ENCODE measurements at places on chromosomes 5 and 9.

GRCh38 chr9:90019626-90020025, 414.8 kb downstream of the GADD45G start:
- DNase-seq = no peak

- DNase-seq = peak; percentile 39
Observed at GRCh38 chr9:31119890-31120454, 1264.5 kb upstream of the ACO1 start.

DNA sequence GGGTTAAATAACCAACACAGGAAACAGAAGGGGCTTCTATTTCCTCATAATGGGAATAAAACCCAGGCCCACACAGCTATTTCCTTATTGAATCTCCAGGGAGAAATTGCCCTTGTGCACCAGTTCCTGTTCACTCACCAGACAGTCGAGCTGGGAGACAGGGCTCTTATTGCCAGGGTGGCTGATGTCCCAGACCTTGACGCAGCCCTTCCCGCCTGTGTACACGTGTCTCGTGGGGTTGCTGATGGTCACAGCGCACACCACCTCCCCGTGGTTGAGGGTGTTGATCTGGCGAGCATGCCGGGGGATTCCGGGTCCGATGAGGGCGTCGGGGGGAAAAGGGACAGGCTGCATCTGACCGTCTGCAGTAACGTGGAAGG, 96.5 kb downstream of the TLE1 start:
- peak; percentile 26 for DNase-seq

DNA sequence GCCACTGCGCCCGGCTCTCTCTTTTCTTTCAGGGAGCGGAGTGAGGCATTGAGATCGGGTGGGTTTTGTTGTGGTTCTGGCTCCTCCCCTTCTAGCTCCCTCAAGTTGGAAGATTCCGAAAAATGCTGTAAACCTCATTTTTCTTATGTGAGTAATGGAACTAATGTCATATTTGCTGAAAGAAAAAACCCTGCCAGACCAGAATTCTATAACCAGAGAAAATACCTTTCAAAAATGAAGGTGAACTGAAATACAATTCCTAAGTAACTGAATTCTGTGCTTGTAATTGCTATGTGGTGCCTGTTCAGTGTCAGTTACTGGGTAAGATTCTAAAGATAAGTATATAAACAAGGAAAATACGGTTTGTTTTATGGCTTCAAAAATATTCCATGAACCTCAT, 30.9 kb upstream of the CDK20 start:
- no peak for DNase-seq

DNA sequence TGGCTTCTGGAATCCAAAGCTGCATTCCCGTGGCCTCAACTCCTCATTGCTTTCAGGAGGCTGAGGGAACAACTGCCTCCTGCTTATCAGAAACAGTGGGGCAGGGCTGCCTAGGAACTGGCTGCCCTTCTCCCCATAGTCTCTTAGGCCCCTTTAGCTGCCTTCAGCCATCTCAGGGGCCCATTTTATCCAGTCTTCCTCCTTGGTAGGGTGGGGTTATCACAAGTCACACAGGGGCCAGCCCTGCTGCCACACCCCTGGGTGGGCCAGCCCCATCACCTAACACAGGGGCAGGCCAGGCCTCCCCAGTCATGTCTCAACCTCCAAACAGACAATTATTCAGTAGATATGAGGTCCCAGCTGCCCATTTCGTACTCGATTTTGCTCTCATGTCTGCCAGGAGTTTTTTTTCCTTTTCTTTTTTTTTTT, 3.9 kb downstream of the ALAD start:
- no peak for DNase-seq

GRCh38 chr5:5285906-5286305, 136.6 kb upstream of the ICE1 start:
- DNase-seq = no peak

GRCh38 chr5:176410486-176411180, 5.7 kb downstream of the CLTB start:
- no peak for DNase-seq

- no peak for DNase-seq
Observed at GRCh38 chr5:127585661-127586060, 63.2 kb upstream of the CTXN3 start.

DNA sequence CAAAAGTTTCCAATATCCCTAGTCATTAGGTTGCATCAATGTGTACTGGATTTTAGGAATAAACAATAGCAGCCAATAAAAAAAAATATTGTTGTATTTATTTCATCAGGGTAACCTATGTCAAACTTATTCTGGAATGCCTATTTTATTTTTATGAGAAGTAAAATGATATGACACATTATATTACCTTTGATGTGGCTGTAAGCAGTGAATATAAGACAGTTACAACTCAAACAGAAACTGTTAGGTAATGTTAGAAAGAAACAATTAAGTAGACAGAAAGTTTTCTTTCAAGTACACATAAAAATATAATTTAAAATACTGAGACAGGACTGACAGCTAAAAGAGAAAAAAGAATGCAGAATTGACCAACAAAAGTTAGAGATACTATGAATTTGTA, 65.5 kb downstream of the GNG10 start:
- no peak for DNase-seq

- DNase-seq = no peak
Observed at GRCh38 chr5:35024911-35025510, 22.7 kb downstream of the AGXT2 start.

DNA sequence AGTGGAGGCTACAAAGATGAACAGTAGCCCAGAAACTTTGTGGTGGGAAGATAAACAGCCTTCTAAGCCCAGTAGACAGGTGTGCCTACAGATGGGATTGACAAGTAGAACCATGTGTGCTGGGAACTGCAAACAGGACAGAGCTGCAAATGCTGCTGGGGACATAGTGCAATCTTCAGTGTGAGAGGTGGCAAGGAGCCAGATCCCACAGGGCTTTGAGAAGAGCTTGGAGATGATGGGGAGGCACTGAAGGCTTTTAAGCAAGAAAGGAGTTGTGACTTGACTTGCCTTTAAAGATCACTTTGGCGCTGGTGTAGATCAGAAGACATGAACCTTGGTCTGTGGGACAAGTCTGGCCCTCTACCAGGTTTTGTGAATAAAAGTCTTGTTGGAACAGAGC, 675.2 kb downstream of the ACTL7B start:
- DNase-seq = peak; percentile 20

DNA sequence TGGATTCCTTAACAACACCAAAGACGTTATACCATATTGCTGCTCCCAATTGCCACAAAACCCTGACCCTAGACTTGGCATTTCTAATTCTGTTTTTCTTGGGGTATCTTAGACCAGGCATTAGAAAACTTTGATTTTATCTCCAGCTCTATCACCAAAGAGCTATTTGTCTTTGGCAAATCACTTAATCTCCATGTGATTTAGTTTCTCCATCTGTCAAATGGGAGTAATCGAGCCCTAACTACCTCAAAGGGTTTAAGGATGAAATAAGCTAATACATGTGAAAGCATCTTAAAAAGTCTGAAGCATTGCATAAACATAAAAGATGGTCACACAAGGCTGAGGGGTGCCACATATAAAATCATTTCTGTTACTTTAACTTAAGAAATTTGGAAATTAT, 60.6 kb downstream of the FYB1 start:
- no peak for DNase-seq

GRCh38 chr5:39709032-39709431, 284.3 kb upstream of the DAB2 start:
- DNase-seq = no peak

All from cardiac fibroblast (primary cell).